NCI-H460 (cell line): ENCODE measurements at places on chromosomes 5 and 9. TPM values are rescaled to one million over a fixed set of nuclear protein-coding genes. Genes with fewer than 3 reads are reported as not detected.

The PRRX2 gene
- total RNA-seq, result 5.1 and 9.1 TPM in 2 replicates

The ECM2 gene
- total RNA-seq, result 0.07 TPM in 1 of 2 replicates, not detected in the other

The KIF12 gene
- not detected in 2 replicates for total RNA-seq

The CAMK2A gene
- total RNA-seq, result not detected in 2 replicates

The FAM153A gene
- total RNA-seq, result not detected in 2 replicates

The KLHL3 gene
- total RNA-seq, result 3.2 and 5.0 TPM in 2 replicates

The PHYHD1 gene
- not detected in 2 replicates for total RNA-seq

The CCNB1 gene
- 163 and 189 TPM in 2 replicates for total RNA-seq

The EQTN gene
- not detected in 2 replicates for total RNA-seq

The ARID3C gene
- not detected in 2 replicates for total RNA-seq

The ISL1 gene
- not detected in 2 replicates for total RNA-seq

DNA sequence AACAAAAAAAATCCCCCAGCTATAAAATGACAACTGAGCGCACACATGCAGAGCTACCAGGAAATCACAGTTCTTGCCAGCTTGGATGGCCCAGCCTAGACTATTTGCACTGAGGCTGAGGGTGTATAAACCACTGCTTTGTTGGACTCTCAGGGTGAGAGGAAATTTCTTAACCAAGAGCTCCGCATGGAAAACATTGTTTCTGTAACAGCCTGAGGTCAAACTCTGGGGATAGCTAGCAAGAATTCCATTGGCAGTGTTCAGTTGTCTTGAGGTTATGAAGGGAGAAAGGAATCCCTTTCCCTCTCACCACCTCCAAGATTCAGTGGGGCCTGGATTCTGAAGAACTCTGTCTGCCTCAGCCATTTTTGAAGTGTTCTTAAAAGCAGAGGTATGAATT lies 360.0 kb downstream of the OSTF1 start:
- DNase-seq, result no peak

DNA sequence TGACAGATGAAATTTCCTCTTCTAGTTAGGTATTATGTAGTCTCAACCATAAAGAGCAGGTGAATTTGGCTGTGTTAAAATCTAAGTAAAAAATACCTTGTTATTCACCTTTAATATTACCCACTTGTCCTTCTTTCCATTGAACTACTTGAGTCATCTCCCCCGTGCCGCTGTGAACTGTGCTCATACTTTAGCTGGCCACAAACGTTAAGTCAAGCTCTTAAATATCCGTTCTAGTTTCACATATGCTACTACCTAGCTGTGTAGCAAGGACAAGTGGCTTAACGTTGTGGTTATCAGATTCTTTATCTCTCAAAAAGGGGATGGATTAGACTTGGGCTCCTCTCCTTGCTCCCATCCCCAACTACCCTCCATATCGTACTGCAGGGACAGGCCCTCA lies 110.4 kb downstream of the EFNA5 start:
- DNase-seq, result no peak

- no peak for DNase-seq
These were observed 128.1 kb downstream of the CPLANE1 start for GRCh38 chr5:37121027-37121426.

GRCh38 chr9:36788534-36788933 lies 215.8 kb downstream of the MELK start:
- no peak for DNase-seq

- DNase-seq, result no peak
These were observed 12.2 kb upstream of the SPINK4 start for GRCh38 chr9:33227741-33228140.

- DNase-seq, result no peak
These were observed 590.0 kb upstream of the DMAC1 start for GRCh38 chr9:8389531-8389930.

GRCh38 chr9:21754741-21755140 lies 47.7 kb upstream of the MTAP start:
- DNase-seq, result no peak

GRCh38 chr9:69174616-69175463 lies 763 bp downstream of the TJP2 start:
- DNase-seq, result no peak

DNA sequence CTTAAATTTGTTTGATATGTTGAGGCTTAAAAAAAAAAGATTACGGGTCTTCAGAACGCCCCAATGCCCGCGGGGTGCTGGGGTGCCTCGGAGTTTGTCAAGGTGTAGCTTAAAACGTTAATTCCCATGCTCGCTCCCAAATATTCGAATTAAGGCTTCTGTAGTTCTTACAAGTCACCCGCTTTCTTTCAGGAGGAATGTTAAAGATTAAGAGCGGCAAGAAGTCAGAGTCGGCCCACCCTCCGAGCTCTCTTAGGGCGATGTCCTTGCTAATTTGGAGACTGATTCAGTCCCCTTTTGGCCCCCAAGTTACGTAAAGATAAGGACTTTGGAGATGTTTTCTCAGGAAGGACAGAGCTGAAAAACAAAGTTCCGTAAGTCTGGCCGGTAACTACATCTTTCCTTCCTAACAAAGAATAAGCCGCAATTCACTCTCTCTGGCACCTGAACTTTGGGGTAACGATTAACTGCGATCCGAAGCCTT lies 746 bp upstream of the NPM1 start:
- DNase-seq, result no peak

DNA sequence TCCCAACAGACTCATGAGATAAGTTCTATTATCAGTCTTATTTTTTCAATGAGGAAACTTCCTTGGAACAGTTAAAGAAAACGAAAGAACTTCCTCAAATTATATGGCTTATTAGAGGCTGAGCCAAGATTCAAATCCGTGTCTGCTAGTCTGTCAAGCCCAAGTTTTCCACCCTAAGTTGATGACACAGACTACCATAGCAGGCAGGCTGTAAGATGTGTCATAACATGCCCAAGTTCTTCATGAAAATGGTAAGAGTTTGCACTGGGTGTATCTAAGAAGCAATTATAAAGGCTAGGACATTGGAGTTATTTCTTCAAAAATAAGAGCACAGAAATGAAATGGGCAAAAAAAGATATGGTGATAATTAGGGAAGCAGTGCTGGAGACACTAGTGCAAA lies 634.5 kb downstream of the BRINP1 start:
- no peak for DNase-seq

DNA sequence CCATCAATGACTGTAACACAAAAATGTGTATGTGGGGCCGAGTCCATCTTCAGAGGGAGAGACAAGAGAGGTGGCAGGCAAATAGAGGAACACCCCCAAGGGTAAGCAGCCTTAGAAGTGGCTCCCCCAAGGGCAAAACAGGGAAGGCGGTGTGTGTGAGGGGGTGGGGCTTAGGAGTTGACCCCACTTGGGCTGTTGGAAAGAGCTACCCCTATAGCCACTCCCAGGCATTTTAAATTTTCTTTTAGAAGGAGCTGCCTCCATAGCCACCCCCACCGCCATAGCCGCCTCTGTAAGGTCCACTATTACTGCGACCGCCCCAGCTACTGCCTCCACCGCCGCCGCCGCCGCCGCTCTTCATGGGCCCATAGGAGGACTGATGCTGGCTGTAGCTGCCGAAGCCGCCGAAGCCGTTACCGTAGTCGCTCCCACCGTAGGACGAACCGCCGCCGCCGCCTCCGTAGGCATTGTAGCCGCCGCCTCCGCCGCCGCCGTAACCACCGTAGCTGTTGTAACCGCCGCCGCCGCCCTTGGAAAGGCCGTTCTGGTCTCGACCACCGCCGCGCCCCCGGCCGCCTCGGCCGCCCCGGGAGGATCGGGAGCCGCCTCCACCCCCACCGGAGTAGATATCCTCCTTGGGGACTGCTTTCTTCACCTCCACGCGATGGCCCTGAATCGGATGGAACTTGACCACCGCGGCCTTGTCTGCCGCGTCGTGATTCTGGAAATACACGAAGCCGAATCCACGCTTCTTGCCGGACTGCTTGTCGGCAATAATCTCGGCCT lies 1.1 kb downstream of the HNRNPA0 start:
- DNase-seq, result no peak

DNA sequence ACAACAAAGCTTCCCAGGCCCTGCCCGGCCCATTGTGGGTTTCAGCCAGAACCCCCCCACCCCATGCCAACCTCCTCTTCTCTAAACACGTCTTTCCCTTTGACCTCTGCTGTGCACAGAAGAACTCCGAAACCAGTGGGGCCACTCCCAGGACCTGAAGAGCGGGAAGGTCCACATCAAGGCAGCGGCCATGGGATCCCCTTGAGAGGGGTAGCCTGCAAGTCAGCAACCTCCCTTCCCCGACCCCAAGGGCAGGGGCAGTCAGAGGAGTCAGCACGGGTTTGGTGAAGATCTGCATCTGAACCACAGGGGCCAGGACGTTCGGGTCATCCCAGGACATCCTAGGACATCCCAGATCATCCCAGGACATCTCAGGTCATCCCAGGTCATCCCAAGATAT lies 379.9 kb upstream of the IRX4 start:
- DNase-seq, result no peak

DNA sequence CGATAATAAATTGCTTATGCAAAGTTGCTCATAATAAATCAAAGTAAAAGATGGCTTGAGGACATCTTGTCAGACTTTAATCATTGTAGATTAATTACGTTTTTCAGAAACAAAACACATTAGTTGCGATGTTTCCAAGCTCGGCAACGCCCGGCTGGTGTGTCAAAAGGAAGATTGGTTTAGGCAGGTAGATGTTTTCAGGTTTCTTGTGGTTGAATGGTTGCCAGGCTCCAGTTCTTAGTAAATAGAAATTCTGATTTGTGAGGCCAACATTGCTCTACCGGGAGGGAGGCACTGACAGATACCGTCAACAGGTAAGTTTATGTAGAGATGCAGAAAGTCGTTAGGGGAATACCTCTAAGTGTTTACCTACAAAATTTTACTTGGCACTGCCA lies 280.3 kb downstream of the NPR3 start:
- no peak for DNase-seq

DNA sequence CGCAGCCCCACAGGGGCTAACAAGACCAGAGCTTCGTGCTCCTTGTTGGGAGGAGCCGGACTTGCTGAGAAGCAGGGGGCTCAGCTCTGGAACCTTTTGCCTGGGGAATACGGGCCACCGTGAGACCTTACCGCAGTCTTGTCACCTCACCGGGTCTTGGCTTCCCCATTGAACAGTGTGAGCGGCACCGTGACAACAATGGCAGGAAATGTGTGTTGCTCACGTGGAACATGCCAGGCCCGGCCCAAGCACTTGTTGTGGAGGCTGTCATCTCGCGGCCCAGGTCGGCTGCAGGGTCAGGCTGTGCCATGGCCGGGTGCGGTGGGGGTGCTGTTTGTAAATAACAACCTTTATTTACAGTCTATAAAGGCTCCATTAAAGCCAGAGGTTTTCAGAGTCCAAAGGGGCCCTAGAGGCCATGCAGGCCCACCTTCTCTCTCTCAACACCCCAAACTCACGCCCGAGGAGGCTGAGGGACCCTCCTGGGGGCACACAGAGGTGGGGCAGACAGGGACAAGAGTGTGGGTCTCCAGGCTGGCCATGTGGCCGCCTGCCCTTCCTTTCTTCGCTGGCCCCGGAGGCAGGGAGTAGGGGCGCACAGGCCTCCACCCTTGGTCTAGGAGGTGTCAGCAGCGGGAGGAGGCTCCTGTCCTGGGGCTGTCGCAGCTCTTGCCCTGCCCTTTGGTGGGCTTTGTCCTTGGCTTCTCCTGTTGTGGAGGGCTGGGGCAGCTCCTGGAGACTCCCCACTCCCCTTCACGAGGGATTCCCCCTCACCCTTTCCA lies 79.7 kb downstream of the TSPAN17 start:
- DNase-seq, result no peak

GRCh38 chr9:109923806-109924205 lies 143.8 kb downstream of the PALM2AKAP2 start:
- no peak for DNase-seq

- DNase-seq, result no peak
These were observed 3.3 kb downstream of the CTSL start for GRCh38 chr9:87729246-87729645.

- no peak for DNase-seq
These were observed 74.2 kb downstream of the SHB start for GRCh38 chr9:37994639-37995347.

DNA sequence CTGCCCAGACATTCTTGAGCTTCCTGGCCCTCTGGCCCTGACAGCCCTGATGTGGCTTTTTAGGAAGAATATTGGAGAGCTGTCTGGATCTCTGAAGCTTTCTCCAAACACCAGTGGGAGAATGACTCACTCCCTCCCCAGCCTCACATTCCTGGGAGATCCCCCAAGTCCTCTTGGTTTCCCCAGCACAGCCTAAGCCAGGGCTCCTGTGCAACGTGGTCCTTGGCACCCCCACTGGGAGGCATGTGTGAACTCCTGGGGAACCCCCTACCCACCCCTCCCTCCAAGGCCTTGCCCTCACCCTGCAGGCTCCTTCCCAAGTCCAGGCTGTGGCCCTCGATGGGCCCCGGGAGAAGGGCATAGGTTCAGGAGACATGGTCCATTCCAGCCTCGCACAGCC lies 12.7 kb downstream of the GLIPR2 start:
- DNase-seq, result no peak

DNA sequence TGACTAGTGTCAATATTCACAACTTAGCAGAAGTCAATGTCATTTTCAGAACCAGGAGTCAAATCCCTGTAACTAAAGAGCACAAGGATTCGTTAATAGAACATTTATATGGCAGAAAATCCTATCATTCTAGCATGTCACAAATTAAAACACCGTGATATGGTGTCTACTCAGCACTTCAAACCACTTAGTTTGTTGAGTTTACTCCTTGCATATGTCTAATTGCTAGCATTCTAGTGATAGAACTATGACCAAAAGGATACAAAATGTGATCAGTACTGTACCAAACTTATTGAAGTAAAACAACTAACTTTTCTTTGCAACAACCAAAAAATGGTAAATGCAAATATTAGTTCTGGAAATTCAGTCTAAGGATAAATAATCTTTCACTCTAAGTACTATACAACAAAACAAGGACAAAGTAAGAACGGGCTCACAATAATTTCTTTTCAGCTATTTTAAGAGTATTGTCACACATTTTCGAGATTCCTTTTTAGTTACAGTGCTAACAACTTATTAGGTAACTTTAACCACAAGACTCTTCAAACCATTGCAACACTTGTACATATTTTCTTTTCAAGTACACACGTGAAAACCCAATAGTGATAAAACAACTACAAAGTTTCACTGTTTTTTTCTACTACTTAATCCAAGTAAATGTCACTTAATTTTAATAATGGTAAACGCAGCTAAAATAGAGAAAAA lies 845.2 kb upstream of the CDH10 start:
- DNase-seq, result peak; percentile 39

DNA sequence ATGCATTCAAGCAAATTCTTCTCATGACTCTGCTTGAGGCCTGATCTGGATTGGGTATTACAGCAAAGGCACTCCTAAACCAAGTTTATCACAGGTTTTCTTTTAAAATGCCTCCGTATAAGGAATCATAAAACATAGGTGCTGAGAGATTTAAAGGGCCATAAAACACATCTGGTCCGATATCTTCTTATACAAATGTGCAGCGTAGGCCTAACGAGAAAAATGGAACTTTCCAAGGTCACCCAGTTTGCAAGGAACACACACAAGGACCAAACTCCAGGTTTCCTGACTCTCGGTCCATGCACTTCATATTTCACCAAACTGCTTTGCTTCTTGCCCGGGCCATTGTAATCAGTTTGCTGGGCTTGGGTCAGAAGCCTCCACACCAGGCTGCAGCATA lies 22.1 kb downstream of the SH3RF2 start:
- no peak for DNase-seq
